Progenitor cell of endocrine pancreas (in vitro differentiated cells): ENCODE measurements at places on chromosomes 13 and 19. TPM values are rescaled to one million over a fixed set of nuclear protein-coding genes. Genes with fewer than 3 reads are reported as not detected.

DNA sequence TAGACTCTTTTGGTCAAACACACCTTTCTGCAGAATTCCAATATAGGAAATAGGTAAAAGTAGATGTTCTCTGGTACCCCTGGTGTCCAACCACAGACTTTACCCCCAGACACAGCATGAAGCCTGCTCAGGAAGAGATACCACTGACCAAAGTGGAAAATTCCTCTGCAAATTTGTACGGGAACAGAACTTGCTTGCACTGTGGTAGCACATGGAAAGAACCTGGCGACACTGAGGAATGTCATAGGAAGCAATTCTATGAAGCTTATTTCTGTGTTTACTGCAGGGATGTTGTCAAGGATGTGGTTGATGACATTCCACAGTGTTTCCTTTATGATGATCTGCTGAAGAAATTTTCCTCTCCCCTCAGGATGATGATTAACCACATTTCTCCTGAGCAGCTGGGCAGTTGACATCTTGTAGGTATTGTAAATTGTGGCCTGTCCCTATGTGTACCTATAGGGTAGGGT is 48.9 kb upstream of the TNFSF11 start:
- H3K27ac ChIP-seq = peak overlapping the region; percentile 40
- peaks cover 3% of the 10 kb centered on the region for H3K27me3 ChIP-seq
- DNase-seq = no peak
- H3K4me1 ChIP-seq = no peaks in the 10 kb centered on the region

- no peak within 1 kb of the TSS for H3K27ac ChIP-seq
- peak; percentile 77 for DNase-seq
- peaks cover 7% of the 10 kb centered on the region for H3K4me1 ChIP-seq
- H3K36me3 ChIP-seq = peaks cover 1% of the 10 kb centered on the region
- peaks cover 29% of the 10 kb centered on the region for H3K27me3 ChIP-seq
These were observed at the start of gene DHDH for GRCh38 chr19:48933382-48933932. Gene DHDH (plus strand): TSS chr19:48933699. CDS start chr19:48933722, 23 bp downstream.

The MAP3K10 gene
- total RNA-seq = 35.3 and 37.2 TPM in 2 replicates

The POLD1 gene
- total RNA-seq = 91.4 and 99.5 TPM in 2 replicates

The CPT1C gene
- total RNA-seq = 49.9 and 53.1 TPM in 2 replicates
